ENCODE measurements at places on chromosomes 13 and 19.
A peak's percentile ranks its signal among the peaks of the same experiment; 100 is the strongest.

DNA sequence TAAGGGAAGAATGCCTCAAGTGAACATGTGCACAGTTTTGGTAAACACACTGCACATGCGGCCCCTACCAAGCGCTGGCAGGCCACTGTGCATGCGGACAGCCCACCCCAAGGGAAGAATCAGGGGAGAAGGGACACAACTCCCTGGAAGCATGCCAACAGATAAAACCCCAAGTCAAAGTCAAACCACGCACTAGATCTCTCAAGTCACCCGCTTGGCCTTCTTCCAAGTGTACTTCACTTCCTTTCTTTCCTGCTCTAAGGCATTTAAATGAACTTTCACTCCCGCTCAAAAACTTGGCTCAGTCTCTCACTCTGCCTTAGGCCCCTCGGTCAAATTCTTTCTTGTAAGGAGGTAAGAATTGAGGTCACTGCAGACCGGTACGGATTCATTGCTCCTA lies 4.6 kb upstream of the RFXAP start:
- no peak for DNase-seq

DNA sequence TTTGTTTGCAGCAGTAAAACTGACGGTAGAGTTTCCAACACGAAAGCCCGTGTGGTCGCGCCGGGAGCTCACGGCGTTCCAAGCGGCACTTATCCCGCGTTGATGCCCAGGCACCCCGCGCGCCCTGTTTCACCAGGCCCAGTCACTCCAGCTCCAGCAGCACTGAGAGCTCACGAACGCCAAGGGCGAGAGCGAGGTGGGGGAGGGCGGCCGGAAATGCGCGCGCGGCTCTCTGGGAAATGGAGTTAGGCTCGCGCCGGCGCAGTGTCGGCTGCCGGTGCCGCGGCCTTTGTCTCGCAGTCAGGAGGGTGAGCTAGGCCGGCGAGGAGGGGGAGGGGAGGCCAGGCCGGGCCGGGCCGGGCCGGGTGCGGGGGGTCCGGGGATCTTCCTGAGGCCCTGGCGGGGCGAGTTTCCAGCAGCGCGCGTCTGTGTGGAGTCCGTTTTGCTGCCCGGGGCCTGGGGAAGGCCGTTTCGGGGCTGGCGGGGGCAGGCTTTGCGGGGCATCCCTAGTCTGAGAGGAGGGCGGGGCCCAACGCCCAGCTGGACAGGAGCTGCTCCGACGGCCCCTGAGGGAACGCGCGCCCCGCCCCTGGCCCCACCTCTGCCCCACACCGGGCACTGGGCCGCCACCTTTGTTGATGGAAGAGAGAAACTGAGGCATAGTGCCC lies at the start of gene ZNF135:
TSS of gene ZNF135 (plus strand) at position 280 of the 668 bp plus-strand sequence. CDS start 721 bp downstream, outside the sequence.
- peak; percentile 95 for DNase-seq

GRCh38 chr13:84050536-84050935 lies 168.3 kb upstream of the SLITRK1 start:
- no peak for DNase-seq

- DNase-seq, result no peak
Observed at GRCh38 chr13:113393226-113393562, 29.3 kb upstream of the GRTP1 start.
